Thyroid gland (tissue), 4 donors: ENCODE measurements at places on chromosomes 6 and 20.

- DNase-seq: no peak
These were observed 24.6 kb upstream of the CALHM6 start for GRCh38 chr6:116436586-116436985.

GRCh38 chr20:39717936-39718335, 755.8 kb downstream of the DHX35 start:
- no peak for DNase-seq

GRCh38 chr6:162100096-162100495, 627.5 kb downstream of the PRKN start:
- no peak for DNase-seq

DNA sequence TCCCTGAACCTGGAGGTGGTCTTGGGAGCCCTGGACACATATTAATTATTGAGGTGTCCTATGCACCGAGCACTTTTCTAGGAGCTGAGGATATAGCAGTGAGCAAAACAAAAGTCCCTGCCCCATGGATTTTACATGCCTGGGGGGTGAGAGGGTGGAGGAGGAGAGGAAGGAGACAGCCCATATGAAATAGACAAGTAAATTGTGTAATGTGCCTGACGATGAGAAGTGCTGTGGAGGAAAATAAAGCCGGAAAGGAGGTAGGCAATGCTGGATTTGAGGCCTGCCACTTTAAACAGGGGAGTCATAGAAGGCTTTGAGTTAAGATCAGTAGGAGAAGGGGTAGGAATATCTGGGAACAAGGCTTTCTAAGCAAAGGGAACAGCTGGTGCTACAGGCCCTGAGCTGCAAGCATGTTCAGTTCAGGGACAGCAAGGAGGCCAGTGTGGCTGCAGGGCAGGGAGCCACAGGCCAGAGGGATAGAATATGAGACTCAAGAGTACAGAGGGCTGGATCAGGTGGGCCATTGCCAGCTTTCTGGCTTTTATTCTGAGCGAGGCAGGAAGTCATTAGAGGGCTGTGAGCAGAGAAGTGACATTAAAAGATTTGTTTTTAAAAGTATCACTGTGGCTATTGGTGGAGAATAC, 19.1 kb upstream of the MYLIP start:
- DNase-seq: no peak

GRCh38 chr20:12012241-12013222, 94.8 kb downstream of the BTBD3 start:
- DNase-seq: no peak

DNA sequence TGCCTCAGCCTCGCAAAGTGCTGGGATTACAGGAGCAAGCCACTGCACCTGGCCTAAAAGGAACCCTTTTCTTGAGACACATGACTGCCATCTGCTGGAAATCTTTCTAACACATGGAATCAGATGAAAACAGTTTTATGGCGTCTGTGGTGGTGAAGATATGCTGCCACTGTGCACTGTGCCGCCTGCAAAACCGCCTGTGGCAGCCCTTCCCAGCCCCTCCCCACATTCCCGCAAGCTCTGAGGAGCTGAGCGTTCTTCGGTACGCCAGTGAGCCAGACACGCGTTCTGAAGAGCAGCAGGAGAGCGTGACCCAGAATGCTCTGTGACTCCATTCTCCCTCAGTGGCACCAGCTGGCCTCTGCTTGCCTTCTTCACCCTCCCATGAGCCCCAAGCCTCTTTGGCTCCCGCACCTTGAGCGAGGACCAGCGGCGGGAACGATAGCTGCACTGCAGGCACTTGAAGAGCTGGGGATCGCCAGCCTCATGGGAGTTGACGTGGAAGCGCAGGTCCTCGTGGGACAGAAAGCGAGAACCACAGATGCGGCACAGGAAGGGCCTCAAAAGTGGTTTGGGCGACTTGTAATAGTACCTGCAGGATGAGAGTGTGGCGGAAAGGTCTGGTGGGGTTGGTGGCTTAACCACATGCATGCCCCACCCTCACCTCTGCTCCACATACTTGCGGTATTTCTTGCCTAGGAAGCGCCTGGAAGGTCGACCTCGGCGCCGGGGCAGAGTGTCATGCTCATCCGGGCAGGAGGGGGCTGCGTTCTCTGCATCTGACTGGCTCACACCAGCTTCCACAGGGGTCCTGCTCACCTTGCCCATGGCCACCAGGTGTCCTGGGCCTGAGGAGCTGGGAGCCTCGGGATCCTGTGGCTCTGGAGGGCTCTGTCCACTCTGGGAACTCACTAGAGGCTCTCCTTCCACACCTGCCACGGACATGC, 8.7 kb downstream of the ZNF335 start:
- no peak for DNase-seq

DNA sequence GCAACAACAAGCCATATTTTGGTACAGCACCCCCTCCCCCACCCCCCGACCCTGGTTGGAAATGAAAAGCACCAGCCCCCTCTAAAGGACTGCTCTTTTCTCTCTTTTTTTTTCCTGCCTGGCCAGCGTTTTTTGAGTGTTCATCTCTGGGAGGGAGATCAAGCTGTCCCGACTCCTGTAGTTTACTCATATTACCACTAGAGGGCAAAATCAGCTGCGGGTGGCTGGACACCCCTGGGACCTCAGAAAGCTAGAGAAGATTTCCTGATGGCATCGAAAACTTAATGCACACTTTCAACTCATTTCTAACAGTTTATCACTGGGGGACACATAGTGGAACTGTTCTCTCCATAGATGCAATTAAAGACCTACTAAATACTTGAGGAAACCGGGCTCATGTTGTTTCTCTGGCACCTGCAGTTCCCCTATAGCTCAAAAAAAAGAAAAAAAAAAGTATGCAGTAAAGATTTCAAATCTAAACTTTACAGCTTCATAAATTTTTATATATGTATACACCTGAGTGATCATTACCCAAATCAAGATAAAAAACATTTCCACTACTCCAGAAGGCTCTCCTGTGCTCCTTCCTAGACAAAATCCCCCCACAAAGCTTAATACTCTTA, 24.4 kb downstream of the CNBD2 start:
- peak; percentile 42 for DNase-seq

DNA sequence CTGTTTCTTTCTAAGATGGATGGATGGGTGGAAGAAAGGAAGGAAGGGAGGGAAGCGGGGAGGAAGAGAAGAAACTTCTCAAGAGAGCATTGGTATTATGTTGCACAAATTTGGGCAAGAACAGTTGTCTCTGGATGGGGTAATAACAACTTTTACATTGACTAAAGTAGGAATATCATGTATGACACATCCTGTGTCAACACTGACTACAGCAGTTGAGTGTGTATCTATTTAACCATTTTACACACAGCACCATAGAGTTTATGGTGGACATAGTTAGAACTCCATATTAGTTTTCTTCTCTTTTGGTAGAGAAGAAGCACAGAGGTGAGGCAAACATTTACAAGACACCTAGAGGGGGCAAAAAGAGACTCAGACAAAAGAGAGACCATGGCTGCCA, 44.2 kb upstream of the RNF146 start:
- DNase-seq: no peak

DNA sequence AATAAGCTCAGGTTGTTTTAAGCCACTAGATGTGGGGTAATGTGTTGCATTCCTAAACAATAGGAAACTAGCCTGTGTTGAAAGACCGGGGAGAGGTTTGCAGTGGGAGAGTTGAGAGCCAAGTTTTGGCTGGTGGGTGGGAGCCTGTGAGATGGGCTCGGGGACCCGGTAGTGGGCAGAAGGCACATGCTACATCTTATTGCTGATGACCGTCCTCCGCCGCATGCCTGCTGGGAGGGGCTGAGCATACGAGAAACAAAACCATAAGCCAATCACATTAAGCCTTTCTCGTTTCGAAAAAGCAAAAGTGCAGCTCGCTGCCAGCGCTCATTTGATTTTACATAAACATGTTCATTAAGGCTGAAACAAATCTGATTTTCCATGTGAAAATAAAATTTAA, 57.4 kb upstream of the MPC1 start:
- DNase-seq: no peak

DNA sequence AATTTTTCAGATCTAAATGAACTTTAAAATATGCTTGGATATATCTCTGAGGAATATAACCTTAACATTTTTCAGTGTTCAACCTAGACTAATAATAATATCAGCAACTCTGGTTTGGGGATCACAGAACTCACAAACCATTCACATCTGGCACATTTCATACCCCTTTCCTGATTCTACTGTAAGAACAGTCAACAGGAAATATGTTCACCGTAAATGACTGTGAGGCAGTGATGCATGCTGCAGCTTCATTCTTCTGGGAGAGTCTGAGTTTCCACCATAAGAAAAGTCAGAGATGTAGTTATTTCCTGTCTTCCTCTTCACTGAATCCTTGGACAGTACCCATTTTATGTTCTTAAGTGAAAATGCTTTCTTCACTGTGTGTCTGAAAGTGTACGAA, 134.2 kb upstream of the IFNGR1 start:
- no peak for DNase-seq

GRCh38 chr6:112821476-112821875, 474.3 kb downstream of the RFPL4B start:
- no peak for DNase-seq

DNA sequence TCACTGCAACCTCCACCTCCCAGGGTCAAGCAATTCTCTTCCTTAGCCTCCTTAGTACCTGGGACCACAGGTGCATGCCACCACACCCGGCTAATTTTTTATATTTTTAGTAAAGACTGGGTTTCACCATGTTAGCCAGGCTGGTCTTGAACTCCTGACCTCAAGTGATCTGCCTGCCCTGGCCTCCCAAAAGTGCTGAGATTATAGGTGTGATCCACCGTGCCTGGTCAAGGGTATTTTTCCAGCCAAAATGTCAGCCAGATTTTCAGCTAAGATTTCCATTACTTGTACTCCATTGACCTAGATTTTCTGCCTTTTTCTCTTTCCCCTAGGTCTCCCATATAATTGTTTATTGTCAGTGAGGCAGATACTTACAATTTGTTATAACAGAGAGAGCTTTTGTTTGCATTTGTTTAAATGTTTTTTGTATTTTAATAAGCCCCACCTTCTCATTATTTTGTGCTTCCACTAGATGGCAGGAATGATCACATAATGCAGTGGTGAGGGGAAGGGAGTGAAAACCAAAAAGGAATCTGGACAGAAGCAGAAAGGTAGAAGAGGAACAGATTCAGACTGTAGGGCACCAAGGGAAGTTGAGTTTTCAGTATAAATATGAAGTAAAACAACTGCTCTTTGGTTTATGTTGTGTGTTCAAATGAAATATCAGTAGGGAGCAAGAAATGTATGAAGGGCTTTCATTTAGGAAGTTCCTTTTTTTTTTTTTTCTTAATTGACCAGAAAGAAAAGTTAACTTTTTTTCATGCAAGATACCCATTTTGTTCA, 29.7 kb downstream of the RPF2 start:
- no peak for DNase-seq

GRCh38 chr6:73234733-73235132, 9.4 kb upstream of the KHDC1L start:
- DNase-seq: no peak

DNA sequence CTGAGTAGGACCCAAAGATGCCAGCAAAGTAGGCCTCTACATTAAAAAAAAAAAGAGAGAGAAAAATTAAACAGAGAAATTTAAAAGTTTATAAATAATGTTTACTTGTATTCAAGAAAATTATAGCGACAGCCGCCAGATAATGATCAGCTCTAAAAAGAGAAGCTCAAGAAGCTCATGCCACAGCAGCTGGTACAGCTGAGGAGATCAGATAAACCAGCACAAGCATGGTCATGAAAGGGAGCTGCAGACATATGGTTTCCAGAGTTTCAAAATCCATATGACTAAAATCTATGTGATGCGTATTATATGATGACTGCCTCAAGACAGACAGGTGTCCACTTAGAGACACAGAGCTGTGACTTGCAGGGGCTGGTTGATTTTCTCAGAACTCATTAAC, 13.6 kb upstream of the HLA-C start:
- DNase-seq: no peak

GRCh38 chr20:47815416-47815806, 30.1 kb upstream of the SULF2 start:
- DNase-seq: no peak

DNA sequence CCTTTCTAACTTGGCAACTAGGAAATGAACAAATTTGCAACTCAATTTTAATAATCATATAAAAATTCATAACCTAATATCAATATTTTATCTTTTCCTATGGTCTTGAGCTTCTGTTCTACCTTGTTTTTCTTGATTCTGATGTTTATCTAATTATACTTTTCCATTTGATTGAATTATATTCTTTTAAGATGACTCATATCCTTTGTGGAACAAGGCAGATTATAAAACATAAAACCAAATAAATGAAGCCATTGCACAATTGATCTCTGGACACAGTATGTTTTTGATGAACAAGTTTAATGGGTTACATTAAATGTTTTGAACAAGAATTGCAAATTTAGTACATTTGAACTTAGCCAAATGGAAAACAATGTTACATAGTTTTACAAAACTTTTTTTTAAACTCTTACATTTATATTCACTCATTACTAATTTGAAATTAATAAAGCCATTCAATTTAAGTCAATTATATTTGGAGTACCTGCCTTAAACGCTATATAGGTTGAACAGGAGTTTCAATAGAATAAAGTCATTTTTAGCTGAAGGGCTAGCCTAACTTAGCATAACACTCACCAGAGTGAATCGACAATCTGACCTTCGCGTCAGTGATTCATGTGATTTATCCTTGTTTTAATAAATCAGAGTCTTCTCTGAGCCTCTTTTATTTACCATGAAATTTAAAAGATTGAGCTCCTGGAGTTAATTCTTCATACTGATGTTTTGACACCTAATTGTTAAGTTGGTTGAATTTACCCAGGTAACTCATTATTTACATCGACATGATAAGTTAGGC, 3.8 kb downstream of the NCOA7 start:
- DNase-seq: no peak

GRCh38 chr20:62692176-62692575, 16.5 kb upstream of the NTSR1 start:
- peak; percentile 57 for DNase-seq

DNA sequence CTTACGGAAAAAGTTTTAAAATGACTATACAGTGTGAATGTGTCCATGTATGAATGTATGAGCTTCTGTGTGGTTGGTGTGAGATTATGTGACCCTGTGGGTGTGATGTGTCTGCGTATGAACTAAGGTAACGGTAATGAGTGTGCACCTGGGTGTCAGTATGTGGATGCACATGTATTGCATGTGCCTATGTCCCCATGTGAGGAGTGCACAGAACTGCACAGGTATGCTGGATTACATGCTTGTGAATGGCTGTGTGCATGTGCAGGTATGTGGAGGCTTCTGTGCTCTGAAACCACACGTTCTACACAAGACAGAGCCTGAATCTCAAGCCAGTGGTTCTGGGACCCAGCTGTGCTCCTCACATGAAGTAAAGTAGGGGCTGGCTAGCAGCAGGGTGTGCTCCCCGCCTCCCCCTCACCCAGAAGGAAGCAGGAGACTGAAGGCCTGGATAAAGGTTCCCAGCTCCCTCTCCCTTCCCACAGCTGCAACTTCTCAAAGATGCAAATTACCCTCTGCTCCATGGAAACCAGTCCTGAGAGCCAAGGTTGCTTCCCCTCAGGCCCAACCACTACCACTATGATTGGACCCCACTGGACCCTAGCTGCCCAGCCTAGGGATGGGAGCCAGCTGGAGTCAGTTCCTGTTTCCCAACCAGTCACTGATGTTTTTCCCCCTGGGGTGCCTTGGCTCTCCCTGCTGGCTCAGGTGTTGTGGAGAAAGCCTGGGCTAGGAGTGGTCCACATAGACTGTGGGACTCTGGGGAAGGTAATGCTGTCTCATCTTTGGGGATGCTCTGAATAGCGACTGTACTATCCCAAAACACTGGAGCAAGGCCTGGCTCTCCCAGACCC, 24.8 kb upstream of the SPDEF start:
- DNase-seq: no peak
